Activated T-helper 1 cell treated with anti-CD3 and anti-CD28 coated beads, Interleukin-12 subunit alpha, Interleukin-12 subunit beta, Interleukin-2, Interleukin-4 antibody, amounts not matched to agents 30 ng/mL and 10 ng/mL and 1 ng/mL, durations not matched to agents 14 hours and 24 hours and 36 hours (primary cell): ENCODE measurements at places on chromosomes 6 and 20. TPM values are rescaled to one million over a fixed set of nuclear protein-coding genes. Genes with fewer than 3 reads are reported as not detected.

Gene CST5
- total RNA-seq: not detected in 2 replicates

Gene ZBTB12
- 4.6 and 5.1 TPM in 2 replicates for total RNA-seq

Gene TMEM170B
- 0.78 and 0.86 TPM in 2 replicates for total RNA-seq

Gene LINC00237
- total RNA-seq: not detected in 2 replicates

Gene SYTL3
- total RNA-seq: 123 and 139 TPM in 2 replicates

Gene ZC3H12D
- total RNA-seq: 94.7 and 96.7 TPM in 2 replicates

Gene GFRAL
- not detected in 2 replicates for total RNA-seq

Gene SLC17A1
- total RNA-seq: not detected in 2 replicates

Gene RIN2
- not detected in 2 replicates for total RNA-seq

Gene MROH8
- total RNA-seq: 1.1 and 1.3 TPM in 2 replicates

Gene KCNQ5
- 11.2 and 12.6 TPM in 2 replicates for total RNA-seq

Gene APCDD1L
- not detected in 2 replicates for total RNA-seq

Gene SCUBE3
- 0.05 TPM in 1 of 2 replicates, not detected in the other for total RNA-seq

Gene TCF15
- total RNA-seq: 0.13 TPM in 1 of 2 replicates, not detected in the other

Gene RSPH4A
- total RNA-seq: 0.36 TPM in 1 of 2 replicates, not detected in the other

Gene VSX1
- not detected in 2 replicates for total RNA-seq

Gene SFTA2
- total RNA-seq: not detected in 2 replicates

Gene SNAP91
- not detected in 2 replicates for total RNA-seq

Gene RSPH9
- total RNA-seq: not detected in 2 replicates

Gene PPP1R3D
- 7.0 and 7.6 TPM in 2 replicates for total RNA-seq

Gene ADAM33
- not detected in 2 replicates for total RNA-seq

Gene DEFB119
- total RNA-seq: not detected in 2 replicates

Gene CNBD2
- total RNA-seq: 3.3 and 6.1 TPM in 2 replicates

Gene SLC17A3
- 0.21 and 0.66 TPM in 2 replicates for total RNA-seq

Gene MCUR1
- 37.8 and 40.2 TPM in 2 replicates for total RNA-seq

Gene RCAN2
- total RNA-seq: 0.44 and 0.59 TPM in 2 replicates

Gene PSMB9
- 249 and 253 TPM in 2 replicates for total RNA-seq

Gene NT5E
- 12.5 and 15.2 TPM in 2 replicates for total RNA-seq

Gene ZNF391
- 0.37 and 0.44 TPM in 2 replicates for total RNA-seq

Gene GLP1R
- 0.18 TPM in 1 of 2 replicates, not detected in the other for total RNA-seq

Gene GCNT2
- 2.0 and 3.0 TPM in 2 replicates for total RNA-seq

Gene PAX1
- total RNA-seq: not detected in 2 replicates

Gene MOXD1
- total RNA-seq: 0.27 and 0.29 TPM in 2 replicates

Gene PRICKLE4
- total RNA-seq: not detected in 2 replicates

Gene CCM2L
- not detected in 2 replicates for total RNA-seq

Gene C20orf141
- not detected in 2 replicates for total RNA-seq

Gene SLC17A2
- total RNA-seq: 0.10 TPM in 2 replicates

Gene LST1
- 63.0 and 66.6 TPM in 2 replicates for total RNA-seq

Gene SRMS
- not detected in 2 replicates for total RNA-seq

Gene NRSN1
- total RNA-seq: not detected in 2 replicates

Gene CALHM6
- 27.7 and 29.2 TPM in 2 replicates for total RNA-seq

Gene PKIB
- 0.44 TPM in 1 of 2 replicates, not detected in the other for total RNA-seq

Gene CPXM1
- 0.31 and 0.76 TPM in 2 replicates for total RNA-seq

Gene BCAS4
- 7.8 and 9.3 TPM in 2 replicates for total RNA-seq

Gene TMEM200A
- total RNA-seq: 0.67 and 0.69 TPM in 2 replicates

Gene ANGPT4
- not detected in 2 replicates for total RNA-seq

Gene CHRNA4
- not detected in 2 replicates for total RNA-seq

Gene KHDC1L
- not detected in 2 replicates for total RNA-seq

Gene IL17A
- not detected in 2 replicates for total RNA-seq
